ENCODE measurements at places on chromosomes 1 and 21.

GRCh38 chr1:59446257-59446901, 149.5 kb downstream of the FGGY start:
- DNase-seq: no peak

DNA sequence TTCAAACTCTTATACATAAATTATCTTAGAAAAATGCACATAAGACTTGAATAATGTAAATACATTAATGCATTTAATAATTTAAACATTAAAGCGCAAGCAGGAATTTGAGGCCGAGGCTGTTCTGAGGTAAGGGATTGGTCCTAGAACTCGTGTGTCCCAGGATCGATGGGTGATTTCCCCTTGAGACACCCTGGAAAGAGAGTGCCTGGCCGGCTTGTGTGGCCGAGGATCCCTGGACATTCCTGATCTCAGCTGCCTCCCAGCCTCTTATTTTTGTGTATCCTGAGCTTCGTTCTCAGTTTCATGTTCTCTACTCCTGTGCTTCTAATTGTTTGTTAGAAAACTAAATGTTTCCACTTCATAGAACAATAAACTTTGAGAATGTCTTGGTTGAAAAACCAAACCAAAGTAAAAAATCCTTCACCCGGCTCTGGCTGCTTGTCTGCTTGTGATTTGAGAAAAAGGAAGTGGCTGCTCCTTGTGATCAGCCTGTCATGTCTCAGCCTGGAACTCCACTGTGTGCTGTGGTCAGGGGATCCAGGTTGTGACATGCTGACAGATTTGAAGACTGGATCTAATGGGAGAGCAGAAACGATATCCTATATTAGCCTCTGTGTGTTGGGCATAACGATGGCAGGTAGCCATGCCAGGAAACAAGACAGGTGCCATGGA, 40.7 kb downstream of the PEX14 start:
- no peak for DNase-seq

GRCh38 chr1:41765152-41765551, 153.6 kb downstream of the HIVEP3 start:
- no peak for DNase-seq

GRCh38 chr1:109539676-109540075, at the start of gene GPR61:
TSS of gene GPR61 (plus strand) at chr1:109539872. CDS start at chr1:109543023, 3,151 bp downstream.
- DNase-seq: no peak

DNA sequence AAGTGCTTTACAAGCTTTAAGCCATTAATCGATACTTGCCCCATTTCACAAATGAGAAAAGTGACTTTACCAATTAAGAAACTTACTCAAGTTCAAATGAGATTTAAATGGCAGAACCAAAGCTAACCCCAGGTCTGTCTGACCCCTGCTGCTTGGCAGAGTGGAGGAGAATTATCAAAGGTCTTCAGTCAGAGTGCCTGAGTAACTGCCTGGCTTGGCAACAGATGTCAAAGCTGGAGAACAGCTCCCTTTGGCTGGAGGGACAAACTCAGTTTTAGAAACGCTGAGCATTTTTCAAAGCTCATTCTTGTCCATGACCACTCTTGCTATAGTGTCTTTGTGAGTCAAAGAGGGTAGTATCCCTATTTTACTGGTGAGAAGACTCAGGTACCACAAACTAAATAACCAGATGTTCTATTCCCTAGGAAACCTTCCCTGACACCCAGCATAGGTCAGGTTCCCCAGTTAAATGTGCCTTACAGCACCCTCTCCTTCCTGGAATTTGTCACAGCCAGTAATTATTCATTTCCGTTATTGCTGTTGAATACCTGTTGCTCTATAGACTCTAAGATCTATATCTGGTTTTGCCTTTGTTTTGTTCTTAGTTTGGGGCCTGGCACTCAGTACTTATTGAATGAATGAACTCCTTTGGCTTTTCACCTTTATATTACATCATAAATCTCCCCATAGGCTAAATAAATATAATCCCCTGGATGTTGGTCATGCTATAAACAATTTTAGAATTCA, 5.0 kb upstream of the BCAR3 start:
- DNase-seq: no peak

- no peak for DNase-seq
Observed at GRCh38 chr1:247421074-247421473, 5.1 kb downstream of the NLRP3 start.

GRCh38 chr21:35441868-35442582, 392.9 kb upstream of the RUNX1 start:
- DNase-seq: no peak

DNA sequence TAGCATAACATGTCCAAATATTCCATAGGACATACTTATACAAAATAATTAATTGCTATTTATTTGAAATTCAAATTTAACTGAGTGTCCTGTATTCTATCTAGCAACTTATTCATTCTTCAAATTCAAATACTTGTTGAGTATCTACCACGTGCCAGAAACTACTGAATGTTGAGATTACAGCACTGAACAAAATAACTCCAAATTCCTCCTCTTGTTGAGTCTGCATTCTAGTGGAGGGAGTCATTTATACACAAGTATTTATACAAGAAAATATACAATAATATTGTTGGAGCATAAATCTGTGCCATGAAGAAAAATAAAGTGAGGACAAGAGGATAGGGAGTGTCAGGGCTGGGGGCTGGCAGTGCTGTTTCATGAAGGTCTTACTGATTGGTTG, 43.7 kb upstream of the CDC42BPA start:
- no peak for DNase-seq

DNA sequence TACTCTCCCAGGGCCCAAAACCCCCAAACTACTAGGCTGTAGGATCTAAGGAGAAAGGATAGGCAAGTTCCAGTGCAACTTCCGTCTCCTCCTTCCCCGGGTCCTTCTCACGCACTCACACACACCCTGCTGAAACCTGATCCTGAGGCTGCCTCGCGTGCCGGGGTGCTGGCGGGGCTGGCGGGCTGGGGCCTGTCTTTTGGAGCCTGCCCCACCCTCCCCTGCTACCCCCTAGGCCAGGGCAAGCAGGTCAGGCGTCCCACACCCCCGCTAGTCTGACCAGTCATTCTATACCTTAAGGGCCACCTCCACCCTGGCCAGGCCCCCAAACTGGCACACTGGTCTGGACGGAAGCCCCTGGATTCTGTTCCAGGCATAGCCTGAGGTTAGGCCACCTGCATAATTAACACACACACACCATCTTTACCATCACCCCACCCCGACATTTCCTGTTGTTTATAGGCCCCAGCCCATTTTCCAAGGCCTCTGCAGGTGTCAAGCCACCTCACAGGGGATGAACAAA, 48.3 kb upstream of the ARTN start:
- no peak for DNase-seq

DNA sequence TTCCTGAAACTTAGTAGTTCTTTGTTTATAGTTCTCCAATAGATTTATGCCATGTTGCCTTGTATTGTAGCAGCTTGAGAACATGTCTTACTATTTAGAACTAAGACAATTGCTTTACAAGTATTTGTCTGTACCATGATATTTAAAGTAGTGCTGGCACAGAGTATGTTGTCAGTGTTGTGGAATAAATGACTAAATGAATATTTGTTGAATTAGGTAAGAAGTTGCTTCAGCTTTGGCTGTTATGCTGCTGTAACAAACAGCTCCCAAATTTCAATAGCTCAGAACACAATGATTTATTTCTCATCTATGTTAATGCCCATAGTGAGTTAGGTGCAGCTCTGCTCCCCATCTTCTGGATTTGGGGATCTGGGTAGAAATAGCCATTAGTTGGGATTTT, 90.2 kb upstream of the VCAM1 start:
- DNase-seq: no peak

- peak; percentile 61 for DNase-seq
Observed at GRCh38 chr21:46168238-46168637, 12.9 kb upstream of the FTCD start.

DNA sequence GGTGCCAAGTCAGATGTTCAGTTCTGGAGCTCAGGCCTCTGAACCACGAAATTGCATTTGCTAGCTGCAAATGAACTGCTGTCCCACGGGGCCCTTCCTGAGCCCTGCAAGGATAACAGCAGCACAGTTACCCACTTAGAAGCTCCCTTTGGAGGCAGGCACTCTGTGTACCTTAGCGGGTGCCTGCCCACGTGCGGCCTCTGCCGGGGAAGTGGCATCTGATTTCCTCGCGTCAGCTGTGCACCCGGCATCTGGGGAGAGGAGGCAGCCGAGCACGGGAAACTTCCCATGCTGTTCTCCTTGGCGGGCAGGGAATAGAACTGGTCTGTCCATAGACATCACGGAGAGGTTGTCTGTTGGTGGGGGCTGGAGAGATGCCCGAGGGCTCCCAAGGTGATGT, 148.0 kb upstream of the C1orf174 start:
- no peak for DNase-seq

DNA sequence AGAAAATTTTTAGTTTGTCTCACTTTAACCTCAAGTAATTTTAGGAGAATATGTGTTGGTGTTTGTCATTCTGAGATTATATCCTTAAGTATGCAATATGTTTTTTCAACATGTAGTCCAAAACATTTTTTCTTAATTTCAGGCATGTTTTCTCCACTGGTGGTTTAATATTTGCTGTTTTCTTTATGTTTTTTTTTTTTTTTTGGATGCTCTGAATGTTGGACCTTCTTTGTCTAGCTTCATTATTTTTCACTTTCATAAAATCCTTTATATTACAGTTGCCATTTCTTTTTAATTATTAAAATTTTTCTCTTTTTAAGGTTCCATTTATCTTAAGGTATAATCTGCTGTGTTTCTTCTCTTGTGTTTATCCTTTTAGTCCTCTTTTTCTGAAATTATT, 342.2 kb upstream of the DUSP10 start:
- no peak for DNase-seq

GRCh38 chr1:89539128-89539527, 14.5 kb downstream of the LRRC8B start:
- no peak for DNase-seq

GRCh38 chr1:76068542-76068941, 6.0 kb upstream of the ST6GALNAC3 start:
- no peak for DNase-seq

GRCh38 chr21:38306433-38307141, 49.8 kb downstream of the KCNJ15 start:
- no peak for DNase-seq

- no peak for DNase-seq
Observed at GRCh38 chr1:31787261-31787660, 23.1 kb upstream of the ADGRB2 start.

GRCh38 chr1:31064718-31065309, 703 bp downstream of the PUM1 start:
- DNase-seq: no peak

DNA sequence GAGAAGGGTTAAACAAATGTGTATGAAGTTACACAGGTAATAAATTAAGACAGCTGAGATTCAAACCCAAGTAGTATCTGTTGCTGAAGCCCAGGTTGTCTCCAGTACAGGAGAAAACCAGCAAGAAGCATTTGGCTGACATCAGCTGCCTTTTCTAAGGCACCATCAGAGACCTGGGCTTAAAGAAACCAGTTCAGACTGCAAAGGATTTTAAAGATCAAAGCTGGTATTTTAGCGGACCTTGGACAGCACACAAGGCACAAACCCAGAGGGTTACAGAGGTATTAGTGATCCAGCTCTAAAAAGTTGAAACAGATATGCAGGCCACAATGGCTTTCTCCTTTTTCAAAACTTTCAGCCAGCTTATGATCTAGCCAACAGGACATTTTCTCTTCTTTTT, 23.4 kb downstream of the BEND5 start:
- no peak for DNase-seq

GRCh38 chr21:41367945-41368734, 6.3 kb downstream of the MX2 start:
- DNase-seq: no peak

- no peak for DNase-seq
Observed at GRCh38 chr1:101295209-101295608, 58.4 kb downstream of the S1PR1 start.
